ENCODE measurements at places on chromosomes 6 and 20.
A peak's percentile ranks its signal among the peaks of the same experiment; 100 is the strongest.

GRCh38 chr20:49874696-49875095 is 40.6 kb downstream of the SPATA2 start:
- DNase-seq = no peak

GRCh38 chr6:106120006-106120405 is 33.9 kb downstream of the PRDM1 start:
- peak; percentile 30 for DNase-seq

- DNase-seq = peak; percentile 94
Measured at GRCh38 chr20:23637282-23638221, at the start of gene CST3. Gene CST3 (minus strand): TSS chr20:23637955. CDS start chr20:23637862, 93 bp downstream.

- DNase-seq = peak; percentile 28
Measured at GRCh38 chr20:3980260-3981131, 34.9 kb downstream of the RNF24 start.

- no peak for DNase-seq
Measured at GRCh38 chr6:142518126-142518525, 216.3 kb downstream of the ADGRG6 start.

- DNase-seq = no peak
Measured at GRCh38 chr6:37011656-37012378, 6.4 kb downstream of the FGD2 start.

GRCh38 chr6:129263176-129263575 is 380.2 kb downstream of the LAMA2 start:
- no peak for DNase-seq

GRCh38 chr6:108778421-108779186 is 69.6 kb upstream of the ARMC2 start:
- no peak for DNase-seq

DNA sequence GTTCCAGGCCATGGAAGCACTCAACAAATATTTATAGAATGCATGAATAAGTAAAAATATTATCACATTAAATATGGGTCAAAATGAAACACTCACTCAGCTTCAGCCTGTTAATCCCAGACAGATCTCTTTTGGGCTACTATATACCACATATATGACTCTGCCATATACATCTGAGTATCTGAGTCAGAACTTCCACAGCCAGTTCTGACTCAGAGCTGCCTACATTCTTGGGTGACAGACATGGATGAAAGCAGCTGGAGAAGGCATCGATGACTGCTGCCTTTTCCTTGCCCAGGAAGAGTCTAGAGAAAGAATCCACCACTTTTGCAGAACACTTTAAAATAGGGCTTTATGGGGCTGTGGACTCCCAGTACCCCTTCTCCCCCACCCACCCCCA is 11.5 kb upstream of the PDYN start:
- no peak for DNase-seq

DNA sequence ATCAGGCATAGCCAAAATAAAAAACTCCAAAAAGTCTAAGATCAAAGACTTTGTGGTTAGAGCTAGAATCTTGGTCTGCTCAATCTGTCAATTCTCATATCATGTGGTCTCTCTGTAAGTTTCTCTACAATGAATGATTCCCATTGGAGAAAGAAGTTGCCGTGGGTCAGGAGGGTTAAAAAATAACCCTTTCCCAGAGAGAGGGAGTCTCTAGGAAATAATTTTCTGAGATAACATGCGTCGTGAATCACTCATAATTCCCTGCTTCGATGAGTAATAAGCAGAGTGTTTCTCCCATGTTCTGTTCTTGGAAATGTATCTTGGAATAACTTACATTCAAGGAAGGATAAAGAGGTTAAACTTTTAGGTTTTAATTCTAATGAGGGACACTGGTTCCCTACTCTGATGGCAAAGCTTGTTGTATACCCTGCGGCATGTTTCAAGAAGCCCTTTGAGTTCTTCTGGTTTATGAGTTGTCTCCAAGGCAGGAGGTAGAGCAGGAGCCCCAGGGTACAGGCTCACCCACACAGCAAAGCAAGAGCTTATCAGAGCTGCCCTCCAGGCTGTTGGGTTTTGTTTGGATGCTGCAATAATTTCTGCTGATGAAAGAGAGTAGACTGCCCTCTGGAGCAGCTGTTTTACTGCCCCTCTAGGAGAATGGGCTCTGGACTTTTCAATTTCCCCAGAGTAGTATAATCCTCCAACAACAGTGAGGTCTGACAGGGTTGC is 599.1 kb downstream of the QKI start:
- DNase-seq = peak; percentile 51

GRCh38 chr6:53281518-53282215 is 67.1 kb downstream of the ELOVL5 start:
- no peak for DNase-seq

Data from COLO829 (cell line).